ENCODE measurements at places on chromosomes 7 and 10.

DNA sequence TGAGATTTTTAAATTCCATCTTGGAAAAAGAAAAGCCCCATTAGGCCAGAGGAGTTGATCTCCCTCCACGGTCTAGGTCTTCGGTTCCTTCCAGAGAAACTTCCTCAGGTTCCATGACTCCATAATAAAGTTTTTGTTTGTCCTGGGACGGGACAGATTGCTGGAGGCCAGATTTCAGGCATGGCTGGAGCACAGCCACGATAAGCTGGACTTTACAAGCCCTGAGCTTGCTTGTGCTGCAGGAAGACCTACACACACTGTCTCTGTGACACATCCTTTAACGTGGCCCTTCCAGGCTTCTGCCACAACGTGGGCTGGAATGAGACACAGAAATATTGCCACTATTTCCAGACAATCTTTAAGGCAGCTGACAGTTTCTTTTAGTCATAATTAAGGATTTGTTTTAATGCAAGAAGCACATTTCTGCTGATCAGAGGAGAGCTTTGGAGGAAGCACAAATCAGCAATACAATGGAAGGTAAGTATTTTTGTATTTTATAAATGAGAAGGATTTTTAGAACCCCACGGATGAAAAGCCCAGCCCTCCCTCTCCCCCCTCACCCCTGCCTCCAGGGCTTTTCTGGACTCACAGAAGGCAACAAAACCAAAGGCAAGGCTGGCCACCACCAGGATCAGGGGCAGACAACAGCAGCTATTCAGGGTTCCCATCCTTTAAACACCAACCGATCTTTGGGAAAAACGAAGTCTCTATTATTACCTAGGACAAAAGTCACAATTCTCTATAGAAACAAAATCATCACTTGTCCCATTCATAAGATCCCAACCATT is 6.5 kb downstream of the CTBP2 start:
- no peak for DNase-seq

DNA sequence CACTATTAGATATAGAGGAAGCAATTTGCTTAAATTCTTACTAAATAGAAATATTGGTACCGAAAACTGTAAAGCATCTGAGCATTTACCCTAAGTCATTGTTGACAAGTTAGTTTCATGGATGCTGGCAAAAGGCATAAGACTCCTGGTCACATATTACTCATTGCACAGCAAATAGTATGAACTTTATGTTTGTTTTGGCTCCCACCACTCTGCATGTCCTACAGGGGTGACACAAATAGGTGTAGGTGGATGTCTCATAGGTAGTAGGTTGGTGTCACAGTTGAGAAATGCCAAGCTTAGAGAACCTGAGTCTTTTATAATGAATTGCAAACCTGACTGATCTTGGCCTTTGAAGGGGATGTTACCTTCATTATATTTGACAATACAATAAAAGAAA is 199.6 kb upstream of the SEMA3D start:
- no peak for DNase-seq

- no peak for DNase-seq
Measured at GRCh38 chr7:46226860-46227259, 305.8 kb upstream of the IGFBP3 start.

DNA sequence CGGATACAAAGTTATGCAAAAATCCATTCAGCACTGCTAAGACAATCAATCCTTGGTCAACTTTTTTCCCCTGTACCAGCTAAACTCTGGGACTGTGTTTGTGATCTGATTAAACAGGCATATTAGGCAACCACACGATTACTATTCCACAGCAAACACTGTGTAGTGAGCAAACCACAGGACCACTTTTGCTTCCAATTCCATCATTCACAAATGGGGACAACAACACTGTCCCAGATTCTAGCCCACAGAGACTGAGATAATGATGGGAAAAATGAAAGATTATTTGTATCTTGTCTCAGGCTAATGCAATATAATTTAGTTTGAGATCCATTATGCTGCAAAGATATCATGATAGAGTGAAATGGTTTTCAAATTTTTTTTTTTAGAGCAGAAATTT is 163.7 kb upstream of the AOAH start:
- DNase-seq: no peak

DNA sequence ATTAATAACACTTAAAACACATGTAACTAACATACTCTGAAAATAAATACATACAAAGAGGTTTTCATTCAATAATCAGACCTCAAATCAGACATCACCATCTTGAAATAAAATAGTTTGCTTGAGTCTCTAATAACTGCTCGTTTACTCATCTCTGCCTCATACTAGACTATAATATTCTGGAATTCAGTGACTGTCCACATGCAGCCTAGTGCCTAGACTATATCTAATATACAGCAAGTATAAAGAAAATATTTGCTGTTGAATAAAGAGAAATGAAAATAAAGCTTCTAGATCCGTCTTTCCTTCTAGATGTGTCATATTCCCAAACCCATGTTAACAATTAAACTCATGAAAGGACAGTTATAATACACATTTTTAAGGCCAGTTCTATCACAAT is 236.3 kb upstream of the LRRN3 start:
- no peak for DNase-seq

All from ACHN (cell line).